ENCODE measurements at places on chromosomes 6 and 20.

DNA sequence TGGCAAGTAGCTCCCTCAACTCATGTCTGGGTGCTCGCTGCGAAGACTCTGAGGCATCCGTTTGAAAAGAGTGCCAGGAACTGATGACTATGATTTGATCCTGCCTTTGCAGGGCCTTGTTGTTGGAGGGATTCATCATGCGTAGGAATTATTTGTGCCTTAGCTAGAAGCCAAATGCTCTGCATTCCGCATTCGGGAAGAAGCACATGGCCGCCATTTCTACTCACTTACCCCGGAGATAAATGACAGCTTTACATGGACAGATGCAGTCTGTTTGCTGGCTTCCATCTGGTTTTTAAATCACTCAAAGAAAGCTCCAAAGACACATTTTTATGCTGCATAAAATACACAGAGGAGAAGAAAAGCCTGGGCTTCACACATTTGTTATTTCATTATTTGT lies 363.3 kb upstream of the CDH4 start:
- no peak for DNase-seq

GRCh38 chr6:52557389-52558265 lies 19.2 kb downstream of the TRAM2 start:
- no peak for DNase-seq

- DNase-seq = peak; percentile 31
Measured at GRCh38 chr6:75283907-75284631, 523 bp downstream of the TMEM30A start.

DNA sequence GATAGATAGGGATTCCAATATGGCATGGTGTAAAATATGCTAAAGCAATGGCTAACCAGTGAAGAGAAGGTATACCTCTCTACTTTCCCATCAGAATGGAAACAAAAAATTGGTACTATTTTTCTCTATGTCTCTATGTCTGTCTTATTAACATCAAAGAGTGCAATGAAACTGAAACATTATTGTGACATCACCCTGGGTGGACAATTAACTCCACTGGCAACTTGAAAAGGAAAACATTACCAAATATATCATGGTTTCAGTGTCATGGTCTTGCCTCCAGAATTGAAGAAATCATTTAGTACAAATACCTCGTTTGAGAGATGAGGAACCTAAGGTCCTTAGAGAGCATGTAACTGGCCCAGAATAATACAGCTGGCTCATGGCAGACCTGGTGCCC lies 1132.5 kb upstream of the MAP3K7 start:
- DNase-seq = no peak

GRCh38 chr20:56171087-56172012 lies 77.2 kb upstream of the MC3R start:
- no peak for DNase-seq

DNA sequence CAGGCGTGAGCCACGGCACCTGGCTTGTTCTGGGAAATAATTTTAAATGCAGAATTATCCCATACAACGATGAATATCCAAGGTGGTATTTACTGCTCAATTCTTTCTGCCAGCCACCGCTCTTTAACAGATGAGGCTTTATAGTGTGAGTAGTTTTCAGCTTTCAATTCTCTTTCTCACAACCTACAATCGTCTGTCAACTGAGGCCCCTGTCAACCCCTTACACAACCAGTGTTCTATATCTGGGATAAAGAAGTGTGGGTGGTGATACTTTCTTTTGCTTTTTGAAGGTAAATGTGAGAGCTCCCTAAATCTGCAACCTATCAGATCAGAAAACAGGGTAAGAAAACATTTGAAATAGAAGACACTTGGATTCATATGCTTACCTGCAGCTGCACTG lies 22.5 kb downstream of the STAU1 start:
- DNase-seq = no peak

DNA sequence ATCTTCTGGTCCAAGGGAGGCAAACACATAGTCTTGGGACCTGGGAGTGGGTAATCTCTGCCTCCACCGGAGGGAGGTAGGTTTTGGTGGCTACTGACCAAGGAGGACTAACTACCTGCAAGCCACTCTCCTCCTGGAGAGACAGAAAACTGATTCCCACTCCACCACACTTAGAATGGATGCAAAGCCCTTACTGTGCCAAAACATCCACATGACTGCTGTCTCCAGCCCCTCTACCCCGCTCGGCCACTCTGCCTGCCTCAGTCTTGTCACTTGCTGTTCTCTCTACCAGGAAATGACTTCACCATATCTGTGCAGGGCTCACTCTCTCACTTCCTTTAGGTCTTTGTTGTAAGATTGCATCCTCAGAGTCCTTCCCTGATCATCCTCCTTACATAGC lies 129.5 kb upstream of the ARG1 start:
- no peak for DNase-seq

GRCh38 chr6:126667071-126667470 lies 327.2 kb downstream of the CENPW start:
- DNase-seq = no peak

DNA sequence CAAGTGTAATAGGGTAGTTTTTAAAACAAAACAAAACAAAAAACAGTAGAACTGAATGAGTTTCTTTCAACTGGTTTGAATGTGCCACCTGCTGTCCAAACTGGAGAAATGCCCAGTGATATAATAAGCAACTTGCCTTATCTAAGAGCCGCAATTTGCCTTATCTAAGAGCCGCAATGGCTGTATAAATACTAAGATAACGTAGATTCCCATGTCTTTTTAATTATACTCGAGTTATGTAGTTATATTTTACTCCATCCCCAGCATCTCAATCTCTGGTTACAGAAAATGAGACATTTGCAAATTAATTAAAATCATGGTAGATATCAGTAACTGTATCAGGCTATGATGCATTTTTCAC lies 67.2 kb downstream of the RPP40 start:
- DNase-seq = peak; percentile 78

GRCh38 chr6:10564975-10565673 lies 44.0 kb downstream of the GCNT2 start:
- DNase-seq = no peak

- DNase-seq = no peak
Measured at GRCh38 chr6:156273065-156273711, 504.0 kb upstream of the ARID1B start.

- DNase-seq = no peak
Measured at GRCh38 chr6:73088138-73088813, 137.0 kb downstream of the KHDC1L start.

GRCh38 chr6:107532706-107533105 lies 42.8 kb downstream of the SOBP start:
- DNase-seq = no peak

DNA sequence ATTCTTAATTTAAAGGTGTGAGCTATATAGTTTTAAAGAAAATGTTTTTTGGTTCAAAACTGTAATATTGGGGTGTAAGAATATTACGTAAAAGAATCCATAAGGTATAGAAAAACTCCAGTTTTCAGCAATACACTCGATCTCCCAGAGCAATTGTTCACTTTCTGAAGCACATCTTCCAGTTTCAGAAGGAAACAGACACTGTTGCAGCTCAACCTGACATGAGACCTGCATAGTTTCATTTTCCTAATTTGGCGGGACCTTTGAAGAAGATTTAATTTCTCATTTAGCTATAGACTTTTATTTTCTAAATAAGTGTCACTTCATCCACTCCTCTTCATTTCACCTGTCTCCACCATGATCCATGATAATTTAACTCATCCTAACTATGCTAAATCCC lies 281.5 kb downstream of the HTR1B start:
- no peak for DNase-seq

GRCh38 chr20:41524980-41525613 lies 93.1 kb downstream of the CHD6 start:
- peak; percentile 56 for DNase-seq

- DNase-seq = no peak
Measured at GRCh38 chr20:46010491-46011391, 2.0 kb downstream of the MMP9 start.

DNA sequence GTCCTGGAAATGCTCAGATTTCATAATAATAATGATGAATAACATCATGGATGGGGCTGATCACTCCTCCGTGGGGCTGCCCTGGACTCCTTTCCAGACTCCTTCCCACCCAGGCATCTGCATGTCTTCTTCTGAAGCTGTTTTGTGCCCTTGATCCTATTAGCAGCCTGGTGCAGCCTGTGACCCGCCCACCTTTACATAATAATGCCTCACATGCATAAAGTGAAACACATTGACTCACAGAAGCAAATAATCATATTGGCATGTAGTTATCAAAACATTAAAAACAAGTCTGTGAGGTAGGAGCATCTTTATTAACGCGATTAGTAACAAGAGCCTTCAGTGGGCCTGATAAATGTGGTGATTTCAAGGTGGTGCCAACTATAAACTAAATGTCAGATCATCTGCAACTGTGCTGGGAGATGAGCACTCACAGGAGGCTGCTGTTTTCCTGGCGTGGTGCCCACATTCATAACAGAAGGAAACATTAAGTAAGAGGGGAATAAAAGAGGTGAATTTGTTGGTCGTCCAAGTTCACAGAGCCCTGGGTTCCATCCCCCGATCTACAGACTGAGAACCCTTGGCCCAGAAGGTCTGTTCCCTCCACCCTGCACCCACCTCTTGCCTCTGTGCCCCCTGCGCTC lies 344.7 kb downstream of the CDH4 start:
- DNase-seq = no peak

DNA sequence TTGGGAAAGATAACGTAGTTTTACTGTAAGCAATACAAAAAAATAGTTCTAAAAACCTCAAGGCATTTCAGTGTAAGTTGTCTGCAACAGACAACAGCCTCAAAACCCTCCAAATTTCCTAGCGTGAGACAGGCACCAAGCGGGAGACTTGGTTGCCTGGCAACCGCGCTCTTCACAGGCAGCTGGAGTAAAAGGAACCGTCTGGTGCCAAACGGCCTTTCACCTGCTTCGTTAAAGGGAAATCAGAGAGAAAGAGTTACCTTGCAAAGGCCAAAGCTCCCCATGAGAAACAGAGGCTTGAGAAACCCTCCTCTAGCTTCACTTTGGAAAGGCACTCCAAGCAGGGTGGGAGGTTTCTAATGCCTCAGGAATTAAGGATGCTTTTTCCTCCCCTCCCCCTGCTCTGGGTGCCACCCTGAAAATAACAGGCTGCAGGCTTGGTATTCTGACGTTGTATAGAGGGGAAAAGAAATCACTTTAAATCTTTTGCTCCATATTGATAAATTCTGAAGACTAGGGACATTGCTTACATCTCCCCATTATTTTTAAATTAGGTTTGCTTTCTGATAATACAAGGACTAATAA lies 129.7 kb upstream of the UFL1 start:
- no peak for DNase-seq

DNA sequence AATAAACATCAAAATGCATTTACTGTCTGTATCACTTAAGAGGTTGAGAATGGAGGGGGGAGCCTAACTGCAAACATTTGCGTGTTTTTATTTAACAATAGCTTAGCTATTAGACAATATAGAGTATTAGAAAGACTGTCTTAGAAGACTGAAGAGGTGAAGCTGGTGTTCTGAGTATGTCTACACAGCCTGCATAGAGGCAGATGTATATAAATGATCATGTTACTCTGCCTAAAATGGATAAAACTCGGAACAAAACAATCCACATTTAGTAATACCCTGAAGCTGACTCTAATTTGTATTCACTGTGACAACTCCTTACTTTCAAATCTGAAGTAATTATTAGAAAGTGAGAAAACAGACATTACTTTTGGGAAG lies 181.9 kb downstream of the GMPR start:
- DNase-seq = no peak

GRCh38 chr6:89359561-89359960 lies 7.0 kb upstream of the UBE2J1 start:
- DNase-seq = no peak

- peak; percentile 93 for DNase-seq
Measured at GRCh38 chr6:144158133-144158532, 7.8 kb downstream of the STX11 start.

DNA sequence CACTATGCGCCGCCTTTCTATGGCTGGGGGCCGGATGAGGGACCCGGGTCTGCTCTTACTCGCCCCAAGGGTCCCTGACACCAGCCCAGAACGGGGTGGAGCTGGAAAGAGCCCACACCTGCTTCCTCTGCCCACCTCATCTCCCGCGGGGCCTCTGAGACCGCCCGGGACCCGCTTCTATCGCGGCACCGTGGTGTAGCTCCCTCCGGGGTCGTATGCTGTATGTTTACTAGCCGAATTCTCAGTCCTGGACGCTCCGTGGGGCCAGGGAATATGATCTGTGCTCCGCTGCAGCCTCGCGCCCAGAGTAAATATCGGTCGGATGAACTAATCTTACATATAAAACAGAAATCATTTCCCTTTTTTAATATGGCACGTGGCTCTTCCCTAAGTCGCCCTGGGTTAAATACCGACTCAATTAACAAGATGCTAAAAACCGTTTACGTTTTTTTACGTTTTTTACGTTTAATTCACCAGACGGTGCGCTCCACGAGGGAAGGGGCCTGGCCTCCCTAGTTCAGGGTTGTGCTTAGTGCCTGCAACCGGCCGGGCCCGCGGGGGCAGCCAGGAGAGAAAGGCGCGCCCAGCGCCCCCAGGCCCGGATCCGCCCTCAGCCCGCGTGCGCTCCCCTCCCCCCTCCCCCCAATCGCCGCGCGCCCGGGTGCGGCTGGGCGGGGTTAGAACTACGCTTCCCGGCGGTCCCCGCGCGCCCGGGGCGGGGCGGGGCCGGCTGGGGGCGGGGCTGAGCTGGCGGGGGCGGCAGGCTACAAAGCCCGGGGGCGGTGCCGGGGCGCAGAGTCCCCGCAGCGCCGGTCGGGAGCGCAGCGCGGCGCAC lies at the start of gene RBM38:
TSS of gene RBM38 (plus strand) at position 793 of the 835 bp plus-strand sequence. CDS start 186 bp downstream, outside the sequence.
- peak; percentile 59 for DNase-seq

DNA sequence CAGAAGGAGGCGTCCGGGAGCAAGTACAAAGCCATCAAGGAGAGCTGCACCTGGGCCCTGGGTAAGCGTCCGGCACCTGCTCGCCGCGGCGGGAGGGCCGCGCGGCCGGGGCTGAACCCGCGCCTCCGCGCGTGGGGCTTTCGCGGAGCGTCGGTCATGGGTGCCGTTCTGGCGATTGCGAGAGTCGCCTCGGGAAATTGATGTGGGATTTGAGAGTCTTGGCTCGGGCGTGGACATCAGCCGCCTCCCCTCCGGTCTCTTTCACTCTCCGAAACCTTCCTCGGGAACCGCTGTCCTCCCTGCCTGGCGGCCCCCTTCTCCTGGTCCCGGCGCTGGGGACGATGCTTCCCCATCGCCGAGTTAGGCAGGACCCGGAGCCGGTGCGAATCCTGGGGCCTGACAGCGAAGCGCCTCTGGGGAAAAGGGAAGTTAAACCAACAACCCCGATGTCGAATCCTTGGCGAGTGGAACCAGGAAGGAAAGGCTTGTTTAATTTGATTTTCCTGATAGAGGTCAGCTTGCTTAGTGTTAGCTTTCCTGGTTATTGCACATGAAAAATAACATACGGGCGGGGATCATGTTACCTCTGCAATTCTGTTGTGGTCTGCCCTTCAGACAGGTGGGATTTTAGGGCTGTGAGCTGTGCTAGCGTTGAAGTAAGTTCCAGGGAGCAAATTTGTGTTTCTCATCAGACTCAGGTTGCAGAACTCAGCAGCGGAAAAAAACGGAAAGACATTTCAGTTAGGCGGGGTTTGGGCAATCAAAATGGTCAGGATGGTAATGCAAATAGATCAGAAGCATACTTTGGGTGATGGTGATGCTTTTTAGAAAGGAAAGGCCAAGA lies 594 bp downstream of the ARFGEF3 start:
- DNase-seq = no peak

GRCh38 chr20:43034981-43035724 lies 154.6 kb downstream of the PTPRT start:
- DNase-seq = no peak

GRCh38 chr6:75353644-75354043 lies 69.1 kb upstream of the TMEM30A start:
- no peak for DNase-seq

GRCh38 chr20:59688999-59689398 lies 84.7 kb downstream of the PHACTR3 start:
- DNase-seq = no peak

Data from fibroblast of pulmonary artery (primary cell).